ENCODE measurements at places on chromosomes 7 and 10.

DNA sequence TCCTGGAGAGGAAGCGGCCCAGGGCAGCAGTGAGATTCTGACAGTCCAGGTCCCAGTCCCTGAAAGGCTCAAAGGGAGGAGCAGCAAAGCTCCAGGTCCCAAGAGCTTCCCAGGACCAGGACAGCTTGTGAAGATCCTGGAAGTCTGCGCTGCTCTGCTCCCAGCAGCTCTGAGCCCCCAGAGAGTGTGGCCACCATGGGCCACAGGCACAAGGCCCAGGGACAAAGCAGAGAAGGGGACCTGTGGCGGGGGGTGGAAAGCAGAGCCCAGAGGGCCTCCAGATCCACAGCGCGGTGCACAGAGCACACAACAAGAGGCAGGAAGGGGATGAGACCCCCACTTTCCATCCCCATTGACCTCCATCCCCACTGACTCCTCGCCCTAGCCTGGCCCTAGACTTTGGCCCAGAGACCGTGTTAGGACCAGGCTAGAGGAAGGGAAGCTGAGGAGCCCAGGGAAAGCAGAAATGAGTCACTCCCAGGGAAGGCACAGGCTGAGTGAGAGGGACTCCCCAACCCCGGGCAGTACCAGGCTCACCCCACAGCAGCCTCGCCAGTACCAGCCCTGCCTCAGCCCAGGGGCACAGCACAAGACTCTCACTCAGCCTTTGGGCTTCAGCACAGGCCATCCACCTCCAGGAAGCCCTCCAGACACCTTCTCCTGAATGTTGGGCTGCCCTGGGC is 75.5 kb downstream of the GRID1 start:
- no peak for DNase-seq

DNA sequence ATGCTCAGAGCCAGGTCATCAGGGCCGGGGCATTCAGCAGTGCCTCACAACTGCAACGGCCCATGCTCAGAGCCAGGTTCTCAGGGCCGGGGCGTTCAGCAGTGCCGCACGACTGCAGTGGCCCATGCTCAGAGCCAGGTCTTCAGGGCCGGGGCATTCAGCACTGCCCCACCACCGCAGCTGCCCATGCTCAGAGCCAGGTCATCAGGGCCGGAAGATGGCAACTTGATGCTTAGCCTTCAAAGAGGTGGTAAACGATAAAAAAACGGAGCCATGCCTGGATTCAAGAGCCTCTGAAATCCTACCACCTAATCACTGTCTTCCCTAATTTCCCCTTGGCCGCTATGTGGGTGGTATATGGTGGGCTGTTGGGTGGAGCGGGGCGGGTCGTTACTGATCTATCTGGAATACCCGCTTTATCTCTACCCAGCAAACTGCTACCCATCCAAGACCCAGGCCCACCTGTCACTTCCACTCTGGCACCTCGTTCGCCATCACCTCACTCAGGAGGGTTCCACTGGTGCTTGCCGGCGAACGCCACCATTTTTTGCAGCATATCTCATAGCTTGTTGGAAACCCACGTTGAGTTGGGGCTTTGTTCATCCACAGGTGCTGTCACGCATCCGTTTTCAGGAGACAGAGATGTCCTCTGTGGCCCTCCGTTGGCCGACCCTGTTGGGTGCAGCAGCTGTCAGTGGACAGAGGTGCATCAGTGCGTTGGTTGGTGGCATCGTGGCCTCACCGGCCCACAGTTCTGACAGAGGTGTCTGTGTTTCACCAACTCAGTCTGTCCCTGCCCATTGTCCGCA is 221.1 kb downstream of the EBF3 start:
- DNase-seq, result no peak

- DNase-seq, result peak; percentile 58
Measured at GRCh38 chr7:80783678-80784327, 135.0 kb downstream of the SEMA3C start.

GRCh38 chr7:154353355-154353767 is 301.2 kb downstream of the DPP6 start:
- DNase-seq, result no peak

DNA sequence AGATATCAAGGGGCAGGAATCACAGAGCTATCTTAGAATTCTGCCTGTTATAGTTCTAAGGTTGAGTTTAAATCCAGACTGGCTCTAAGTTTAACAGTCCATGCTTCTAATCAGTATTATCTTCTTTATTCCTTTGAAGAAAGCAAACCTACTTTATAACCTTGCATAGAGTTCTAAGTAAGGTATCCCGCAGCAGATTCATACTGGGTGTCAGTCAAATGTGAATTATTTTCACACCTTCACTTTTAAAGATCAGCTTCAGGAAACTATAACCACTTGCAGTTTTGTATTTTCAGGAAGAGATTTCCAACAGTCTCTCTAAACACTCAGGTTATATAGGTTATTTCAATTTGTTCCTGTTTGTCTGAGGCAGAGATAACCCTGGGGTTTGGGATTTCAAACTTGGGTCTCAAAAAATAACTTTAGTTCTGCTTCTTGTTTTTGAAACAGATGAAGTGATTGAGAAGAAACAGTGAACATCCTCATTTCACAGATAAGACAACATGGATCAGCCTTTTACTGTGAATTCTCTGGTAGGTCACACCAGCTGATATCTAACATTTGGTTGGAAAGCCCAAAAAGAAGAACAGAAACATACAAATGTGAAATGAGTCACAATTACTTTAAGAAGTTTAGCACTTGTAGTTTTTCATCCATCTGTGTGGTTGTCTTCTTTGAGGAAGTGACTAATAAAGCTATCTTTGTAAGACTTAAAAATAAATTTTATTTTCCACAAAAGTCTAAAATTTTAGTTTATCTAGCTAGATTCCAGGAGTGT is 21.4 kb downstream of the STAMBPL1 start:
- no peak for DNase-seq

DNA sequence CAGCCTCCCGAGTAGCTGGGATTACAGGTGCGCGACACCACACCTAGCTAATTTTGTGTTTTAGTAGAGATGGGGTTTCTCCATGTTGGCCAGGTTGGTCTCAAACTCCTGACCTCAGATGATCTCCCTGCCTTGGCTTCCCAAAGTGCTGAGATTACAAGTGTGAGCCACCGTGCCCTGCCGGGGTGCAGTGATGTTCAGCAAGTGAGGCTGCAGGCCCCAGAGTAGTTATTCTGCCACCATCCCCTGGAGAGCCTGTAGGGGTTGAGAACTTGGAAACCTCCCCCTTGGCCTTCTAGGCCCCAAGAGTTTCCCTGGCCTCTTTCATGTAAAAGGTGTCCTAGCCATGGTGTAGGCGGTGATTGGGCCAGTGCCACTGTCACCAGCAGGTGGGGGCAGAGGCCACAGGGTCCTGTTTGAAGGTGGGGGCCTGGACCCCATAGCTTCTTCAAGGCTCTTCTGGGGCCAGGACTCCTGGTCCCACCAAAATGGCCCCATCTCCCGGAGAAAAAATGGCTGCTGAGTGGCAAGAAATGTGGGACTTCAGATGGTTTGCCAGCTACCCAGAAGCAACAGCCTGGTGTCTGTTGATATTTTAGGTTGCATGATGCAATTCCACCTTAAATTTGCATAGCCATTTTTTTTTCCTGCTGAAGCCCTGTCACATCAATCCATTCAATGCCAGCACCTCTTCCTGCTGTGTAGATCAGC is 25.5 kb upstream of the INMT start:
- DNase-seq, result no peak

- DNase-seq, result no peak
Measured at GRCh38 chr10:43198682-43199005, 60.4 kb downstream of the CSGALNACT2 start.

- DNase-seq, result peak; percentile 77
Measured at GRCh38 chr7:44103923-44104859, at the start of gene AEBP1. TSS of gene AEBP1 (plus strand) at chr7:44104345. CDS start at chr7:44104666, 321 bp downstream.

DNA sequence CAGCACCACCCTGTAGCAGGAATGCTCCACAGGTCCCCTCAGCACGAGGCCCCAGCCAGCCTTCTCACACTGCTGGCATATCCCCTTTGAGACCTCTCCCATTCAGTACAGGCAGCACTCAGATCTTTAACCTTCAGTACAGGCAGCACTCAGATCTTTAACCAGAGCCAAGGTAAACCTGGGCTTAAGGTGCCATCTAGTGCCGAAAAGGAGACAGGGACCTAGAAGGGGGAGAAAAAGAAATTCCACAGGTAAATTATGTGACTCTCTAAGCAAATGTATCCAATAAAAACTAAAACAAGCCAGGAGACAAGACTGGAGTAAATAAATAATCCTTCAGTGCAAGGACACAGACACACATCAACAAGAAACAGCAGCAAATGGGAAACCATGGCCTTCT is 358.6 kb downstream of the PTPRN2 start:
- DNase-seq, result no peak

GRCh38 chr7:112799448-112800120 is 9.4 kb upstream of the TMEM168 start:
- DNase-seq, result no peak

- DNase-seq, result no peak
Measured at GRCh38 chr7:46153583-46153950, 232.5 kb upstream of the IGFBP3 start.

- peak; percentile 64 for DNase-seq
Measured at GRCh38 chr7:64882341-64883112, 20.5 kb upstream of the ZNF273 start.

DNA sequence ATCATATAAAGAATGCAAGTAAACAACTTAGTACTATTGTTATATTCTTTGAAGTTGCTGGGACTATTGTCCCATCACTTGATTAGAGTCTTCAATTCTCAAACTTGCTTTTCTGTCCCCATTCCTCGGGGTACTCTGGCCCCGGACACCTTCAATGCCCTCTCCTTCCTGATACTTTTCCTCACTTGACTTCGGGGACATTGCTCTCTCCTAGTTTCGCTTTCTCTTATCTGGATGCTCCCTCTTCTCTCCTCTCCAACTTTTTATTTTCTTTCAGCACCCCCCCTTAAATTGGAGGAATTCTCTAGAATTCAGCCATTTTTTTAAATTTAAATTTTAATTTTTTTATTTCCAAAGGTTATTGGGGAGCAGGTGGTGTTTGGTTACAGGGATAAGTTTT is 10.6 kb upstream of the OPTN start:
- DNase-seq, result no peak

DNA sequence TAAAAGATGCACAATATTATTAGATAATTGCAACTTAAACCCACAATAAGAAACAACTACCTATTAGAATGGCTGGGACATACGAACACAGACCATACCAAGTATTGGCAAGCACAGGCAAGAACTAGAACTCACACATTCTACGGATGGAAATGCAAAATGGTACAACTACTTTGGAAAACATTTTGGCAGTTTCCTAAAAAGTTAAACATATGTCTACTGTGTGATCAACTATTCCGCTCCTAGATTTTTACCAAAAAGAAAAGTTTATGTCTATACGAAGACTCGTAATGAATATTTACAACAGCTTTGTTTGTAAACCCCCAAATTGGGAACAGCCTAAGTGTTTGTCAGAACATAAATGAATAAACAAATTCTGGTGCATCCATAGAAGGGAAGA is 194.7 kb downstream of the FGFR2 start:
- DNase-seq, result no peak

DNA sequence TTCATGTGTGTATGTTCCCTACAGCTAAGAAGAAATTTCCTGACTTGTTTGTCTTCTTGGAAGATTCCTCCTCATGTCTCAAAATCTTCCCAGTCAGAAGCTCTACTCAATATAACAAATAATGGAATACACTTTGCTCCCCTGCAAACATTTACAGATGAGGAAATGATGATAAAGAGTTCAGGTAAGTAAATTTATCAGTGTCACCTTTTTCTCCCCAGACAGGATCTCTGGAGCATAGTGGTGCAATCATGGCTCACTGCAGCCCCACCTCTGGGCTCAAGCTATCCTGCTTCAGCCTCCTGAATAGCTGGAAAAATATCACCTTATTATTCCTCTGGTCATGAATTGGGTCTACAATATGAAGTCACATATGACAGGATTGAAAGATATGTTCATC is 25.5 kb downstream of the ACADSB start:
- no peak for DNase-seq

DNA sequence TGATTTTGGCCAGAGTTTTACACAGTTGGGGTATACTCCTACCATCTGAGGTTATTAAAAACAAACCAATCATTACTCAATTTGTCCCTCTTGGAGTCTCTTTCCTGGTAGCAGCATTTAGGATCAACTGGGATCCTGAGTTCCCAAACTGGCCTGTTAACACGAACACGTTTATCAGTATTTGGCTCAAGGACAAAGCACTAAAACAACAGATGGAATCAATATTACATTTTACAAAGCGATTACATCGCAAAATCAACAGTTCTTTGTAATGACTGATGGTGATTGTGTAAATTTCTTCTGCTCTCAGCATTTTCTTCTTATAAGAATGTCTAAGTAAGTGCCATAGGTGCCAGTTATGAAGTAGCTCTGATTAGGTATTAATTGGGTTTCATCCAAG is 582.9 kb upstream of the ANKRD30A start:
- DNase-seq, result no peak

DNA sequence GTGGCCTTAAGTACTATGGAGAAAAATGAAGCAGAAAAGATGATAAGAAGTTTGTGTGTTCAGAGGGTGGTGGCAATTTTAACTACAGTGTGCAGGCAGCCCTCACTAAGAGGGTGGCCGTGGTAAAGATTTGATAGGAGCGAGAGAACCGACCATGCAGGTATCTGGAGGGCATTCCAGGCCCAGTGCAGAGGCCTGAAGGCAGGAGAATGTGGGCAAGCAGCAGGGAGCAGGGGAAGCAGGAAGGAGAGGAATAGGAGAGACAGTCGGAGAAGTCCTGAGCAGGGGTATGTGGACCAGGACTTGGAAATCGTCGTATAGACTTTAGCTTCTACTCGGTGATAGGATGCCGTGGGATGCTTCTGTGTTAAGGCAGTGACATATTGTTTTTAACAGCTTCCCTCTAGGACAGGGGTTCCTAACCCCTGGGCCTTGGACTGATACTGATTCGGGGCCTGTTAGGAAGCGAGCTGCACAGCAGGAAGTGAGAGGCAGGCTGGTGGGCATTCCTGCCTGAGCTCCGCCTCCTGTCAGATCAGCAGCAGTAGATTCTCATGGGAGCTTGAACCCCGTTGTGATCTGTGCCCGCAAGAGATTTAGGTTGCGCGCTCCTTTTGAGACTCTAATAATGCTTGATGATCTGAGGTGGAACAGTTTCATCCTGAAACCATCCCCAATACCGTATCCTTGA is 227.2 kb downstream of the CCDC3 start:
- no peak for DNase-seq

Data from NCI-H82 (cell line).